ENCODE measurements at places on chromosomes 6 and 20.

GRCh38 chr20:3433744-3434143 is 26.3 kb upstream of the DNAAF9 start:
- no peak for DNase-seq

DNA sequence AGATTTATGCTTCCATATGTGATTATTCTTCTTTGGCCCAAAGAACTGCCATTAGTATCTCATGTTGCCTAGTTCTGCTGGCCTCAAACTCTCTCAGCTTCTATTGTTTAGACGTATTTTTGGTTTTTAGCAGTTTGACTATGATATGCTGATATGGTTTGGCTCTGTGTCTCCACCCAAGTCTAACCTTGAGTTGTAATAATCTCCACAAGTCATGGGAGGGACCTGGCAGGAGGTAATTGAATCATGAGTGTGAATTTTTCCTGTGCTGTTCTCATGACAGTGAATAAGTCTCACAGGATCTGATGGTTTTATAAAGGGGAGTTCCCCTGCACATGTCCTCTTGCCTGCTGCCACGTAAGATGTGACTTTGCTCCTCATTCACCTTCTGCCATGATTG is 96.7 kb upstream of the ARG1 start:
- no peak for DNase-seq

- no peak for DNase-seq
Observed at GRCh38 chr6:158575550-158575949, 15.7 kb downstream of the TMEM181 start.

DNA sequence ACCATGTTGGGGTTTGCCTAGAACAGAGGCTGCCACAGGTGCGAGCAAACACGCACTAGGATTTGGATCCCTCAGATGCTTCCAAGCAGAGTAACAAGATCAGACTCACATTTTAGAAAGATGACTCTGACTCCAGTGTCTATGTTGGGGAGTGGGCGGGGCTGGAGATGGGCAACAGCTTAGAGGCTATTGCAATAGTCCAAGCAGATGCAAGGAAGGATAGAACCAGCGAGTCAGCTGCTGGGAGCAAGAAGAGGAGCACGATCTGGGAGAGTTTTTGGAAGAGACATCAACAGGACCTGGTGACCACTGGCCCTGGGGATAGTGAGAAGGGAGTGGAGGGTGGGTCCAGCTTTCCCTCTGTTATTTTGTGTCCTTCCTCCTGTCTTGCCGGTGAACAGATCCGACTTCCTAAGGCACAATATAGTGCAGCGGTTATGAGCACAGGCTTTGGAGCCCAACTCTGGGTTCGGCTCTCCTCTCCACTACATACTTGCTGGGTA is 52.7 kb downstream of the FGD2 start:
- no peak for DNase-seq
